ENCODE measurements at places on chromosomes 5 and 9. TPM values are rescaled to one million over a fixed set of nuclear protein-coding genes. Genes with fewer than 3 reads are reported as not detected.

Gene CMYA5
- 26.4 TPM for polyA plus RNA-seq

Gene MARCHF3
- 8.0 TPM for polyA plus RNA-seq

Gene RBM27
- polyA plus RNA-seq = 33.0 TPM

Gene MZB1
- 0.96 TPM for polyA plus RNA-seq

Gene SH2D3C
- polyA plus RNA-seq = 11.2 TPM

Gene RALGDS
- polyA plus RNA-seq = 34.6 TPM

GRCh38 chr5:124527220-124527991, 219.0 kb downstream of the ZNF608 start:
- DNase-seq = no peak

DNA sequence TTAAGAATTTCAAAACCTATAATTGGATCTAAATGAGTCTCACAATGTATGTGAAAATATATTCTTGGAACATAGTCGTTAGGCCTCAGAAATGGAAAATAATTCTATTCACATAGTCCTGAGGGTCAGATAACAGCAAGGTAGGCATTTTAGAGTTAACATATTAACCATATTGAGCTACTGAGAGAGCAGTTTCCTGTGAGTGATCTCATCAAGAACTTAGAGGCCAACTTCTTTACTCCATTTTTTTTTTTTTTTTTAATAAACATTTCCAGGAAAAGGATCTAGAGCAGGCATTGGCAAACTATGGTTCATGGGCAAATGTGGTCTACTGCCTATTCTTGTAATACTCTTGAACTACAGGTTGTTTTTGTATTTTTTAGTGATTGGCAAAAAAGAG, 26.6 kb downstream of the RAB24 start:
- DNase-seq = no peak

DNA sequence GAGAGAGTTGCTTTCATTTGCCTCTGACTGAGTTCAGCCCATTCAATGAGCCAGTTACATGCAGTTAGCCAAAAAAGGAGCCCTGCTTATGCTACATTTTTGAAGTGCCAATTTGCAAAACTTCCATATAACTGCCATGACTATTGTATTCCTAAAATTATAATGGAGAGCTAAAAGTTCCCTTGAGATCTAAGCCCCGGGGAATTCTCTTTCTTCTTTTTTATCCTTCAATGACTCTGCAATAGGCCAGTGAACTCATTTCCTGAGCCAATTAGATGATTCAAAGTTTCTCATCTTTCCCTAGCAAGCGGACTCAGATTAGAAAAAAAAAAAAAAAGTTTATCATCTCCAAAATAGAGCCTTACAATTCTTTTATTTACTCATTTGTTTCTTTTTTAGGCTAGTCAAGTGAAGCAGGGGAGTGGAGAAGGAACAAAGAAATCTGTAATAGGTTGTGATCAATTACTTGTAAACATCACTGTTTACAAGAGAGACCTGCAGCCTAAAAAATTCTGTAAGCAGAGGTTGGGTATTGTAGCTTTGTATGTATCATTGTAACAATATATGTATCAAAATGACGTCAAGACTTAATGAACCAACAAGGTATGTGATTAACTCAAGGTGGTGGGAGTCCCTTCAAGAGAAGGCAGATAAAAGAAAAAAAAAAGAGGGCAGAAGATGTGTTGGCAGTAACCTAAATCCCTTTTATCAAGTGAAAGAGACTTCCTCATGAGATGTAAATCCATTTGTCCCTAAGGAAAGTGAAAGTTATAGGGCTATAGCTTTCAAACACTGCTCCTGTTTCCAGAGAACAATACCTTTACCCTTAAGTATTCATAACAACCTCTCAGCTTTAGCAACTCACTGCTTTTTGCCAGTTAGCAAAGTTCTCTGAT, 48.7 kb upstream of the HOMER1 start:
- DNase-seq = no peak

- DNase-seq = no peak
Observed at GRCh38 chr5:163409384-163409783, 28.0 kb upstream of the CCNG1 start.

- peak; percentile 29 for DNase-seq
Observed at GRCh38 chr9:27033815-27034403, 28.4 kb upstream of the LRRC19 start.

GRCh38 chr9:127392166-127392565, 4.8 kb upstream of the SLC2A8 start:
- DNase-seq = no peak

DNA sequence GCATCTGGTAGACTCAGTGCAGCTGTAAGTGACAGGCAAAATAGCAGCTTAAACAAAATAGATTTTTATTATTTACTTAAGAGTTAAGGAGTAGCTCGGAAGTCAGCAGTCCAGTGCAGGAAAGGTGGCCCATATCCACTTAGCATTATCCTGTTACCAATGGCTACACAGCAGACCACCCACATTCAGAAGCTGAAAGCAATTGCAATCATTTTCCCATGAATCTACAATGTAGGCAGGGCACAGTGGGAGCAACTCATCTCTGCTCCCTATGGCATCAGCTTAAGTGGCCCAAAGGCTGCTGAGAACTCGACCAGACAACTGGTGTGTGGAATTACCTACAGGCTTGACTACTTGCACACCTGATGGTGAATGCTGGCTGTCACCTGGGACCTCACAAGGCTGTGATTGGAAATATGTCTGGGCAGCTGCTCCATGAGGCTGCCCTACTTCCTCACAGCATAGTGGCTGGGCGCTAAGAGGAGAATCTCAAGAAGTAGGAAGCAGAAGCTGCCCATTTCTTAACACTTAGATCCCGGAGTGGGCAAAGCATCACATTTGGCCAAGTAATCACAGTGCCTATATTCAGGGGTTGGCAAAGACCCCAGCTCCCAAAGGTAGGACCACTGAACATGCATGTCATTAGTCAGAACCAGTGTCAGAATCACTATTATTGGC, 56.4 kb downstream of the SNX18 start:
- DNase-seq = no peak

- DNase-seq = no peak
Observed at GRCh38 chr5:176166427-176166826, 71.8 kb upstream of the SIMC1 start.

DNA sequence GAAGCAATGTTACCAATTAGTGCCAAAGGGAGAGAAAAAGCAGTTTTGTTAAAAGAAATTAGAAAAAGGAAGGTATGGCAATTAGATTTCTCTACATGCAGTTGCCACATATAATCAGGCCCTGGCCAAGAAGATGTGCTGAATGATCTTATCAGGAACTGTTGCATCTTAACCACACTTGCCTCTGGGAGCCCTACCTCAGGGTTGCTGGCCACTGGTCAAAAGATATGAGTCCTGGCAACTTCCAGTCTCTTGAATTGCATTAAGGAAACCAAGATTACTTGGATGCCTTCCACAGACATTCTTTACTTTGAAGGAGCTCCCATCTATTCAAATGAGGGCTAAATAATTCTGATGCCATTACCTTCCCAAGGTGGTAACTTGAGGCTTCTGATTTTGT, 60.4 kb downstream of the TNC start:
- no peak for DNase-seq

DNA sequence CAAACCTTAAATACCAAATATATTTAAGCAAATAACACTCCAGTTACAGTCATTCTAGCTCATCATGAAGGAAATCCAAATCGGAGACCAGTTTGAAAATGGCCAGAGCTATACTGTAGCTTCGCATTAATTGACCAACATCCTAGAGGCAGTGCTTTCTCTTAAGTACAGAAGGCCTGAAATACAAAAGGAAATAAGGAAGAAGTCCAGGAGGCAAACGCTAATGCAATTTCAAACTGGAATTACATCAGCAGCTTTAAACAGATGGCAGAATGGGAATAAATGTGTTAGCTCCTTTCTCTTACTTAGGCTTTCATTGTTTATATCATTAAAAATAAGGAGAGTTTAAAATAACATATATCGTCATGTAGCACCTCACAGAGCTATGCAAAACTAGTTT, 197.0 kb downstream of the SEC61B start:
- DNase-seq = no peak

DNA sequence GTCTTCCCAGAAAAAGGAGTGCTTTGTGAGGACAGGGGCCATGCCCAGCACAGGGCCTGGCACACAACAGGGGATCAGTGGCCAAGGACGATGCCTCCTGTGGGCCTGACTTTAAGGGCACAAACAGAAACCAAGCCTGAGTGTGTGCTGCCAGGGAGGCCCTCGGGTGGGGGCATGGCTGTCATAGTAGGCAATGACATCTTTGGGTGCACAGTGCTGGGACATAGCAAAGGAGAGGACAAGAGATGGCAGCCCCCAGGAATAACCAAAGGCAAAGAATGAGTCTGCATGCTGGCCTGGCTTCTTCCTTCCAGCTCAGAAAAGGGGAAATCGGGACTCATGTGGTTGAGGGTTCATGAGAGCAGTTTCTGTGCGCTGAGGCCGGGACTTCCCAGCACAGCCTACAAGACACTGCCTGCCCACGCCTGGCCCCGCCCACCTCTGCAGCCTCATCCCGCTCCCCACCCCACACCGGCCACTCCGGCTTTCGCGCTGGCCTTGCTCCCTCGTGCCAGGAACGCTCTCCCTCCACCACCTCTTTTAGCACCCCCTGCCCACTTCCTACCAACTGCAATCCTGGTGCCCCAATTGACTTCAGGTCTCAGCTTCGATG, 13.8 kb upstream of the LHX2 start:
- DNase-seq = no peak

- no peak for DNase-seq
Observed at GRCh38 chr9:72979405-72980100, 26.7 kb upstream of the ALDH1A1 start.

GRCh38 chr5:125100951-125101350, 354.5 kb upstream of the ZNF608 start:
- no peak for DNase-seq

DNA sequence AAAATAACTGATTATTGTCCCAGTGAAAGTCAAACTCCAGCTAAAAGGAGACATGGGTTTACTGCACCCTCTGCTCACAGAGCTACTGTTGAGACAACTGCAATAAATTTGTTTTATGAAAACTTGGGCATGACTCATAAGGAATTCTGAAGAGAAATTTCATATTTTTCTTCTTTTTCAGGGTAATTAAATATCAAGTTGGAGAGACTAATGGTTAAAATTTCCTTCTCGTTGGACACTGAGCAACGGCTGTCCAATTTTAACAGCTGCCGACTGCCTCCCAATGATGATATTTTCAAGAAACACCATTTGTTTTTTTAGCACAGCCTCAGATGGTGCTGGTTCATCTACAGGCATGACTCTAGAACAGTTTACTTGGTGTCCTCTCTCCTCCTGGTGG, 259.2 kb upstream of the RGMB start:
- DNase-seq = no peak

- DNase-seq = no peak
Observed at GRCh38 chr5:158995694-158996173, 104.0 kb downstream of the EBF1 start.

GRCh38 chr5:137393196-137393993, 105.7 kb downstream of the SPOCK1 start:
- no peak for DNase-seq

DNA sequence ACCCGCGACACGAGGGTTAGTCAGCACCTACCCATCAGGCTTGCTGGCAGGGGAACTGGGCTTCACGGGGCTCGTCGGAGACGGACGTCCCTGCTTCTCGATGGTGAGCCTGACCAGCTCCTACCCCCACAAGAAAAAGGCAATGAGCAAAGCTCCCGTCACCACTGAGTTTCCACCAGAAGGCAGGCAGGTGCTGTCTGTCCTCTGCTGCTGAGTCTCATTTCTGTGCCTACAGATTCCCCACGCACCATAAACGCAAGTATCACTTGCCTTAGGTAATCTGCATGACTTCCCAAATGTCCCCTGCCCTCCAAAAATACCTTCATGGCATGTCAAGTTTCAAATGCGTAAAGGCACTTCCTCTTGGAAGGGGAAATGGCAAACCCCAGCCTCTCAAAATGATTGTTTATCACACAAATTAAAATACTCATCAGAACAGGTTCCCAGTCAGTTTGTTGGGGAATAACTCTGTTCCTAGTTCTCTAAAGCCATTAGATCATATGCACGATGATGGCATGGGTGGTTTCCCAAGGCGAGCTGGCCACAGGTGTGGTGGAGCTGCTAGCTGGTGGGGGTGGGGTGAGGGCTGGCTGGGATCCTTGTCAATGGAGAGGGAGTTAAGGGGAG, 85.0 kb downstream of the PRRT1B start:
- DNase-seq = no peak

GRCh38 chr5:132228241-132229035, 785 bp upstream of the P4HA2 start:
- no peak for DNase-seq

- DNase-seq = no peak
Observed at GRCh38 chr5:80688648-80689420, 34.1 kb upstream of the DHFR start.

GRCh38 chr9:23245067-23245466, 581.0 kb downstream of the ELAVL2 start:
- DNase-seq = no peak
